Activated CD4-positive, alpha-beta T cell treated with anti-CD3 and anti-CD28 coated beads for 24 hours (primary cell): ENCODE measurements at places on chromosomes 7 and 10.

DNA sequence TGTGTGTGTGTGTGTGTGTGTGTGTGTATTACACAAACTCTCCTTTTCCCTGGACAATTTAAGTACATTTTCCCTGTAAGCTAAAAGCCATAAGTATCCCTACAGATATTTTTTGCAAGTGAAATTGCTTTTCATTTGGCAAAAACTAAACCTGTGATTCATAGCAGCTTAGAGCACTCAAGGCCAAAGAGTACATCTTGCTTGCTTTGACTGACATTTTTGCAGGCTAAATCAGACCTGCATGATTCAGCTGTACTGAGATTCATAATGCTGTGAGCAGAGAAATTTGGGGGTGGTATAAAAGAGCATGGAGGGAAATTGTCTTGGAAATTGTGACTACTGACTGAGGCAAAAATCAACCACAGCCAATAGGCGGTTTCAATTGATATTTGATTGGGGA lies 500.4 kb downstream of the GFRA1 start:
- DNase-seq = no peak

DNA sequence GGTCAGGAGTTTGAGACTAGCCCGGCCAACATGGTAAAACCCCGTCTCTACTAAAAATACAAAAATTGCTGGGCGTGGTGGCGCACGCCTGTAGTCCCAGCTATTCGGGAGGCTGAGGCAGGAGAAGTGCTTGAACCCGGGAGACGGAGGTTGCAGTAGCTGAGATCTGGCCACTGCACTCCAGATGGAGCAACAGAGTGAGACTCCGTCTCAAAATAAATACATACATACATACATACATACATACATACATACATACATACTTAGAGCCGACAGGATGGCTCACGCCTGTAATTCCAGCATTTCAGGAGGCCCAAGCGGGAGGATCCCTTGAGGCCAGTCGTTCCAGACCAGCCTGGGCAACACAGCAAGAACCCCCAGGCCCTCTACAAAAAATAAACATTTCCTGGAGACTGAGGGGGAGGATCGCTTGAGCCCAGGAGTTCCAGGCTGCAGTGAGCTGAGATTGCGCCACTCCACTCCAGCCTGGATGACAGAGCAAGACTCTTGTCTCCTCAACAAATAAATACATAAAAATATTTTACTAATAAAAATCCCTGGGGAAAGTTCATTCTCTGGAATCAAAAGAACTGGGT lies 90.9 kb upstream of the TNRC18 start:
- no peak for DNase-seq

GRCh38 chr7:16914771-16915170 lies 33.0 kb upstream of the AGR3 start:
- no peak for DNase-seq

GRCh38 chr10:34753014-34753757 lies 61.9 kb downstream of the PARD3 start:
- no peak for DNase-seq

GRCh38 chr7:51138123-51139085 lies 178.2 kb downstream of the COBL start:
- no peak for DNase-seq

DNA sequence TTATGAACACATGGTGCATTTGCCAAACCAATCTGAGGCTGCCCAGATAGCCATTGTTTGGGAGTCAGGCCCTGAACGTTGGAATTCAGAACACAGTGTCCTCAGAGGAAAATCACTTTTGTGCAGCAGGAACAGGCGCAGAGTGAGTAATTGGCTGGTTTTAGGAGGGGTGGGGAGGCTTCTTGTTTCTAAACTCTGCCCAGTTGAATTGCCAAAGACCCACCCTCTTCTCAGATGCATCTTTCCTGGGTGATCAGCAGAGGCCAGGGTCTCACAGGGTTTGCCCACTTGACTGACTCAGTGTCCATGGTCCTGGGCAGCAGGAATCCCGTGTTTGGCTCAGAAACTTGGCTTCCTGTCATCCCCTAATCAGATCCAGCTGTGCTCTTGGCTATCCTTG lies 24.3 kb downstream of the PRLHR start:
- no peak for DNase-seq

DNA sequence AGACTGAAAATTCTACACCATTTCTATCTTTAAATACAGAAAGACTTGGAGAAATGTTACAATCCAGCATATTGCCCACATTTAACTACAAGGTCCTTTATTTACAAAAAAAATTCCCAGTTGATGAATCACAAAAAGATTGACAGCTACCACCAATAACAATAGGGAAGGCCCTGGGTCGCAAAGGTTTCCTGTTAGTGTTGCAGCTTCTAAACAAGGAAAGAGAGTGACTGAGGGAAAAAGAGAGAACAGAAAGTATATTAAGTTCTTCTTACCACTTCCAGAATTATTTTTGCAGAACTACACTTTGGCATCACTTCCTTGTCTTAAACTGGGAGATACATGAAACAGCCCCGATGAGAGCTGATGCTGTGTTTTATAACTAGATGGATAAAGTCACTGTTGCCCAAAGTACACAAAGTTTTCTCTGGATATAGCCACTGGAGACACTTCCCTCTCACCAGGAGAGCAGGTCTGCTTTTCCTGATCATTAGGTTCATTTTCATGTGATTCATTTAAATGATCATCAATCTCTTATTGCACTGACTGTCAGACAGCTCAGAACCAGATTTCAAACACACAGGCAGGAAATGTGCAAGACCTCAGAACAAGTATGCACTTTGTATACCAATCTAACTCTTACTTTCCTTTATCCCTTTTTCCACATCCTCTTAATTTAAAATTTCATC lies 57.0 kb downstream of the SHTN1 start:
- no peak for DNase-seq

- DNase-seq = no peak
Observed at GRCh38 chr10:68566955-68567354, 6.8 kb downstream of the TET1 start.

- DNase-seq = no peak
Observed at GRCh38 chr10:94046098-94046497, 52.4 kb downstream of the PLCE1 start.
